ENCODE measurements at places on chromosomes 6 and 20.

- no peak for DNase-seq
Measured at GRCh38 chr20:35660122-35660937, 4.4 kb downstream of the CPNE1 start.

DNA sequence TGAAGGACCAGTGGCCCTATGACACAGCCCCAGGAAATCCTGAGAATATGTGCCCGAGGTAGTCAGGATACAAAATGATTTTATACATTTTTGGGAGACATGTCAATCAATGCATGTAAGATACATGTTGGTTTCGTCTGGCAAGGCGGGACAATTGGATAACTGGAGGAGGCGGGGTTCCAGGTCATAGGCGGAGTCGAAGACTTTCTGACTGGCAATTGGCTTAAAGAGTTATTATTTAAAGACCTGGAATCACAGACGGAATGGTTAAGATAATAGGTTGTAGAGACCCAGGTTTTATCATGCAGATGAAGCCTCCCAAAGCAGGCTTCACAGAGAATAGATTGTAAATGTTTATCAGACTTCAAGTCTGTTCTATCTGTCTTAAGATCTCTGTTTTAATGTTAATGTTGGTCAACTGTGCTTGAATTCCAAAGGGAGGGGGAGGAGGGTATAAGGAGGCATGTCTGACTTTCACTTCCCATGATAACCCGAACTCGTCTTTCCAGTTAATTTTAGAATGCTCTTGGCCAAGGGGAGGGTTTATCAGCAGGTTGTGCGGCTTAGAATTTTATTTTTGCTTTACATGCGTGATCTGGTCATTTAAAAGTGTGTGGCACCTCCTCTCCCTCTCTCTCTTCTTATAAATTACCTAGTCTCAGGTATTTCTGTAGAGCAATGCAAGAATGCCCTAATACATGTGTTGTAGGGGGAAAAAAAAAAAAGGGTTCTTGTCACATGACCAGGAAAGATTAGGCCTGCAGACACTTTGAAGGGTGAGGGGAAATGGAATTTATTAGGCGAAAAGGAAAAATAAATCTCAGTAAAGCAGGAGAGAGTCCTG is 230.7 kb downstream of the NFATC2 start:
- no peak for DNase-seq

- DNase-seq: no peak
Measured at GRCh38 chr6:22706651-22707050, 137.3 kb downstream of the HDGFL1 start.

DNA sequence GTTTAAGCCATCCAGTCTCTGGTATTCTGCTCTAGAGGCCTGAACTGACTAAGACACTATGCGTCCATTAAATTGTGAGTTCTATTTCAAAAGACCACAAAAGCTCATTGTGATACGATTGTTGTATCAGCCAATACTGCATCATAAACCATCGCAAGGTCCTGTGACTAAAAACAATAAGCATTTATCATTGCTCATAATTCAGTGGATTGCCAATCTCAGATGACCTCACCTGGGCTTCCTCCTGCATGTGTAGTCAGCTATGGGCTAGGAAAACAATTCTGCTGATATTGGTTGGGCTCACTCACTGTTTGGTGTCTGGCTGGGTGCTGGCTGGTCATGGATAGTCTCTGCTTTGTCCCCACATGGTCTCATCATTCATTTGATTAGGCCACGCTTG is 592.7 kb upstream of the BTBD3 start:
- no peak for DNase-seq

GRCh38 chr6:146593986-146594385 is 4.8 kb upstream of the ADGB start:
- DNase-seq: no peak

GRCh38 chr6:117448011-117448410 is 22.3 kb upstream of the ROS1 start:
- peak; percentile 62 for DNase-seq

DNA sequence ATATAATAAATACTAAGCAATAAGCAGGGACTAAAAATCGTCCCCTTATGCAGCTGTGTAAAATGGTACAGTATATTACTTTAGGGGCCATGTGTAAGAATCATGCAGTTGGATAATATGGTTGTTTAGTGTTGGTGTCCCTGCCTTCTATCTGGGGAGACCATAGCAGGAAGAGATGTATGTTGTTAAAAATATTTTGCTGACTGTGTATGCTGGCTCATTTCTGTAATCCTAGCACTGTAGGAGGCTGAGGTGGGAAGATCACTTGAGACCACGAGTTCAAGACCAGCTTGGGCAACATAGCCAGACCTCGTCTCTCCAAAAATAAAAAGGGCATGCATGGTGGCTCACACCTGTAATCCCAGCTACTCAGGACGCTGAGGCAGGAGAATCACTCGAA is 5.6 kb downstream of the PANK2 start:
- DNase-seq: no peak

GRCh38 chr20:58321205-58321604 is 11.7 kb downstream of the RAB22A start:
- DNase-seq: no peak

GRCh38 chr6:155432293-155432692 is 23.3 kb downstream of the NOX3 start:
- peak; percentile 30 for DNase-seq

DNA sequence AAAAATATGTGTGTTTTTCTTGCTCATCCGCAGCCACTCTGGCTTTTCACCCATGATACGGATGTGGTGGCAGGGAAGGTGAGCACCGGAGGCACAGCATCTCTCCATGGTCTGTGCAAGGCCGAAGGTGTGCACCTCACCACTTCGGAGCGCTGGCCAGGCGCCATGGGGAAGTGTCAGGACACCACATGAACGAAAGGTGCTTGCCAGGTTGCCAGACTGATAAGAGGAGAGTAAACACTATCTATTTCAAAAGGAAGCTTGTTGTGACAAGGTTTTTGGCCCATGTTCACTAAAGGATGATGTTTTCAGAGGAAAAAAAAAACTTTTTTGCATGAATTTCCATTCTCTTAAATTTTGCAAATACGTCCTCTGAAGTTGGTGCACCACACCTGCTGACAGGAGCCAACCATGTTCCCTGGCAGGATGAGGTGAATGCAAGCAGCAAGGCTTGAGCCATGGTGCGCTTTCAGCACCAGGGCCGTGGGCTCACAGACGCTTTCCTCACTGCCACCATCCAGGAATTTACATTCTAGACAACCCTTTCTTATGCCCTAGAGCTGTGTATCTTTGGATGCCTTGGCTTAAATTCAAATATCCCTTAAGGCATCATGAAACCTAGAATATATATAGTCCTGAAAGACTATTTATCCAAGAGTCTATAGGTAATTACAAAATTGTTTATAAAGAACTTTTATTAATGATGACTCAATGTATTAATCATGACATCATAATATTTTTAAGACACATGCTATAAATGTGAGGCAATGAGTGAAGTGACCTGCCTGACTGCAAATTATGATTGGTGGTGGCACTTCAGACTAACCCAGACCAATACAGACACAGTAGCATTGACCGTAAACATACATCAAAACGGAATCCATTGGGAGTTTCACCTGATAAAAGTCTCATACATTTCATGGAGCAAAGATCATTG is 234.5 kb downstream of the TFAP2A start:
- DNase-seq: no peak

- DNase-seq: peak; percentile 12
Measured at GRCh38 chr6:72916906-72917305, 295.0 kb downstream of the KCNQ5 start.
